ENCODE measurements at places on chromosomes 11 and 22. TPM values are rescaled to one million over a fixed set of nuclear protein-coding genes. Genes with fewer than 3 reads are reported as not detected.

DNA sequence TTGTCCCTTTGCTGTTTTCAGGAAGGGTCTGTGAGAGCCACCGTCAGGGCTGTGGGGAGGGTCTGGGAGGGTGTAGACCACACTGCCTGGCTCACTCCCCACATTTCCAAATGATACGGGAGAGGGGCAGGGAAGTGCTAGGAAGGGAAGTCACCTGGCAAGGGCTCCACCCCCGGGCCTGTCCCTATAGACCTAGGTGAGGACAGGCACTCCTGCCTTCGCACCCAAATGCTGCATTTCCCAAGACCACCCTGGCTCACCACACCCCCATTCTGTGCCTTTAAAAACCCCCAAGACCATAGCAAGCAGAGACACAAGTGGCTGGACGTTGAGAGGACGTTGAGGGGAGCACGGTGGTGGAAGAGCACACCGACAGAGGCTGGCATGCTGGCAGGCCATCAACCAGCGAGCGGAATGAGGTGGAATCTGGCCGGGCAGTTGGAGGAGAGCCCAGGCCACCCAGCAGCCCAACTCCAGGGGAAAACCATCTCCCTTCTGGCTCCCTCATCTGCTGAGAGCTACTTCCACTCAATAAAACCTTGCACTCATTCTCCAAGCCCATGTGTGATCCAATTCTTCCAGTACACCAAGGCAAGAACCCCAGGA is 45.7 kb downstream of the GNB1L start:
- no peak overlapping the region for H3K27ac ChIP-seq
- H3K27me3 ChIP-seq = no peaks in the 10 kb centered on the region
- DNase-seq = peak; percentile 8
- H3K4me3 ChIP-seq = no peak overlapping the region
- no peaks in the 10 kb centered on the region for H3K36me3 ChIP-seq
- no peaks in the 10 kb centered on the region for H3K4me1 ChIP-seq

GRCh38 chr22:27918341-27919221 is 475 bp downstream of the PITPNB start:
- H3K36me3 ChIP-seq = no peaks in the 10 kb centered on the region
- peak overlapping the region; percentile 95 for H3K4me3 ChIP-seq
- H3K4me1 ChIP-seq = no peaks in the 10 kb centered on the region
- no peaks in the 10 kb centered on the region for H3K27me3 ChIP-seq

The APOA5 gene
- total RNA-seq = not detected

GRCh38 chr11:17350455-17351171 is 987 bp upstream of the NCR3LG1 start:
- H3K27me3 ChIP-seq = no peaks in the 10 kb centered on the region
- DNase-seq = no peak
- no peak overlapping the region for H3K4me3 ChIP-seq
- H3K4me1 ChIP-seq = no peaks in the 10 kb centered on the region
- no peaks in the 10 kb centered on the region for H3K36me3 ChIP-seq
- H3K27ac ChIP-seq = no peak overlapping the region

- no peak overlapping the region for H3K27ac ChIP-seq
- H3K36me3 ChIP-seq = no peaks in the 10 kb centered on the region
- no peak for DNase-seq
- H3K4me3 ChIP-seq = no peak overlapping the region
- peaks cover 10% of the 10 kb centered on the region for H3K4me1 ChIP-seq
- no peaks in the 10 kb centered on the region for H3K27me3 ChIP-seq
Measured at GRCh38 chr11:128473636-128474035, 113.7 kb downstream of the ETS1 start.

DNA sequence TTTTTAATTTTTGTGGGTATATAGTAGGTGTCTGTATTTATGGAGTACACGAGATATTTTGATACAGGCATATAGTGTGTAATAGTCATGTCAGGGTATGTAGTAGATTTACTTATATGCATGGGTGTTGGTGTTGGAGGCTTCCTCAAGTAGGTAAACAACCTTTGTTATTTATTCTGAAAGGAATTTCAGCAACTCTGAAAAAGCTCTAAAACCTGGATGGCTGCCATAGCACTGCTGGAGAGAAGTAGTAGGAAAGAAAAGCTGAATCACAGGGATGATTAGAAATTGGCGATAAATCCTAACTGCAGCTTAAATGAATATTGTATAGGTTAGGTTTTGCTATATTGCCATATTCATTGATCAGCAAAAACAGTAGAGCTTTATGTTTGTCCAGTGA is 44.4 kb upstream of the ST14 start:
- no peak for DNase-seq
- no peaks in the 10 kb centered on the region for H3K27me3 ChIP-seq
- H3K27ac ChIP-seq = no peak overlapping the region
- H3K36me3 ChIP-seq = no peaks in the 10 kb centered on the region
- H3K4me3 ChIP-seq = no peak overlapping the region

- no peak overlapping the region for H3K27ac ChIP-seq
- DNase-seq = no peak
- H3K4me1 ChIP-seq = no peaks in the 10 kb centered on the region
- H3K27me3 ChIP-seq = no peaks in the 10 kb centered on the region
- H3K36me3 ChIP-seq = no peaks in the 10 kb centered on the region
- H3K4me3 ChIP-seq = no peak overlapping the region
Measured at GRCh38 chr22:42869888-42870480, 12.9 kb upstream of the ARFGAP3 start.

The LINC01488 gene
- not detected for total RNA-seq
